NCI-H774 (cell line): ENCODE measurements at places on chromosomes 6 and 20.
A peak's percentile ranks its signal among the peaks of the same experiment; 100 is the strongest.

DNA sequence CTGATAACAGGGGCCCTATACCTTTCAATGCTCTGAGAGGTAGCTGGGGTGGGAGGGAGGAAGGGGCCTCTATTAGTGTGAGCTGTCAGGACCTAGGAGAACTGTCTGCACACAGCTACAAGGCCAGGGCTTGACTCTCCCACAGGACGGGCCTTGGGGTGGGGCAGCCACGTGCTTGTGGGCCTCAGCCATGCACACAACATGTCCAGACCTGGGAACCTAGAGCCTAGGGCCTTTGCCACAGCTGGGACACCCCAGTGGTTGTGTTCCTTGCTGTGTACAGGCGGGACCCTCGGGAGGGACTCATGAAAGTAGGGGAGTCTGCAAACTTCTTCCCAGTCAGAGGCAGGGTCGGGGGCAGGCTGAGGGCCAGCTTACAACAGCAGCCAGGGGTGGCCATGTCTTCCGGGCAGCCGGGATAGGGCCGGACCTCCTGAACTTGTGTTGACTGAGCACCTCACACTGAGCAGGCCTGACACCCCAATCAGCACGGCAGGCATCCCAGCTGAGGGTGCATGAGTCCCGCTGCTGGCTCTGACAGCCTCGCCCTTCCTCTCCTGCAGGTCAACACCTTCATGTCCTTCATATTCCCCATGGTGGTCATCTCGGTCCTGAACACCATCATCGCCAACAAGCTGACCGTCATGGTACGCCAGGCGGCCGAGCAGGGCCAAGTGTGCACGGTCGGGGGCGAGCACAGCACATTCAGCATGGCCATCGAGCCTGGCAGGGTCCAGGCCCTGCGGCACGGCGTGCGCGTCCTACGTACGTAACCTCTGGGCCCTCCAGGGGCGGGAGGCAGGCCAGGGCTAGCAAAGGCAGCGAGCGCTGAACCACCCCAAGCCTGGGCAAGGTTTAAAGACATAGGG, 41.9 kb upstream of the MRGBP start:
- no peak for DNase-seq

DNA sequence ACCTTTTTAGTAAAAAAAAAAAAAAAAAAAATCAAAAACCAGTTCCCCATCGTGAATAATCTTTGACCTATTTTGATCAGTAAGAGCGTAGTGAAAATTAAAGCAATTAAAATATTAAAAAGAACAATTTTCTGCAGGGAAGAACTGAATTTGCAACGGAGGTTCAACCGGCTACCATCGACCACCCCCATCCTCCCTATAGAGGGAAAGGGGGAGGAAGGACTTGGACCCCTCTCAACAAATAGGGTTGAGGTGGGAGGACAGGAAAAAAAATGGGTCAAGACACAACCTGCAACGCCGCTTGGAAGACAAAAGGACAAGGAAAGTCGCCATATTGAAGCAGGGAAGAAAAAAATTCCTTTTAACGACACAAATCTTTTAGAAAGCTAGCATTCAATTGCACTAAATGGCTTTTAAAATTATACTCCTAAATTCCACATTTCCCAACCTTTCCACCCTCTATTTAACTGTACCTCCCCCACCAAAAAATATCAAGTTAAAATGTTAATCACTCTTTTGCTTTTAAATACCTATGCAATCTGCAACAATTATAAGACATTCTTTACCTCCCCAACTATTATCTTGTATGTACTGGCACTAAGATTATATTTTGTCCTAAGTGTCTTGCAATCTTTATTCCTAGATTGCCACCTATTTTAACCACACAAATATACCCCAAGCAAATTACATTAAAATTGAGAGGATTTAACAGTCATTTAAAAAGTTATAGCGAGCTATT, 1.7 kb downstream of the PPP1R10 start:
- peak; percentile 41 for DNase-seq

- DNase-seq: peak; percentile 49
Observed at GRCh38 chr20:58870293-58871014, 17.9 kb downstream of the GNAS start.

DNA sequence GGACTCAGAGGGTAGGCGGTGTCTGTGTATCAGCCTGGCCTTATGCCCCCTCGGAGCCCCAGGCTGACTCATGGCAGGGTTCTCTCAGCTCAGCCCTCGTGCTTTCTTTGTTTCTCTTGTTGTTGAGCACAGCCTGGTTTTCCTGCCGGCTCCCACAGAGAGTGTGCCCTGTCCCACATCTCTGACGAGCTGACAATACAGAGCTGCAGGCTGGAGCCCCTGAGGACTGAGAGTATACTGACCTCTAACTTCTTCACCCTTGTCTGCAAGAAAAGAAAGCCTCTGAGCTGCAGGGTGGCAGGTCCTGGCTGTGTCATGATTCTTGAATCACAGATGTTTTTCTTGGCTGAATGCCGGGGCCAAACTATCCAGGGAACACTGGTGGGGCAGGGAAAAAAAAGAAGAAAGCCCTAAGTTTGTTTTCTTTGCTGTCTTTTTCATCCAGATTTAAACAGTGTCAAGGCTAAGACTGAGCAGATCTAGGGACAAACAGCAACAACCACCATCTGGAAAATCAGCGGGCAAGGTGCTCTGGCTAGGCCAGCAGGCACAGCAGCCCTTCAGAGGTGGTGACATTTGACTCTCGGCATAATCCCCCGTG, 63.3 kb upstream of the ZNF133 start:
- DNase-seq: no peak

- DNase-seq: no peak
Observed at GRCh38 chr6:132041706-132042105, 90.5 kb upstream of the CCN2 start.

DNA sequence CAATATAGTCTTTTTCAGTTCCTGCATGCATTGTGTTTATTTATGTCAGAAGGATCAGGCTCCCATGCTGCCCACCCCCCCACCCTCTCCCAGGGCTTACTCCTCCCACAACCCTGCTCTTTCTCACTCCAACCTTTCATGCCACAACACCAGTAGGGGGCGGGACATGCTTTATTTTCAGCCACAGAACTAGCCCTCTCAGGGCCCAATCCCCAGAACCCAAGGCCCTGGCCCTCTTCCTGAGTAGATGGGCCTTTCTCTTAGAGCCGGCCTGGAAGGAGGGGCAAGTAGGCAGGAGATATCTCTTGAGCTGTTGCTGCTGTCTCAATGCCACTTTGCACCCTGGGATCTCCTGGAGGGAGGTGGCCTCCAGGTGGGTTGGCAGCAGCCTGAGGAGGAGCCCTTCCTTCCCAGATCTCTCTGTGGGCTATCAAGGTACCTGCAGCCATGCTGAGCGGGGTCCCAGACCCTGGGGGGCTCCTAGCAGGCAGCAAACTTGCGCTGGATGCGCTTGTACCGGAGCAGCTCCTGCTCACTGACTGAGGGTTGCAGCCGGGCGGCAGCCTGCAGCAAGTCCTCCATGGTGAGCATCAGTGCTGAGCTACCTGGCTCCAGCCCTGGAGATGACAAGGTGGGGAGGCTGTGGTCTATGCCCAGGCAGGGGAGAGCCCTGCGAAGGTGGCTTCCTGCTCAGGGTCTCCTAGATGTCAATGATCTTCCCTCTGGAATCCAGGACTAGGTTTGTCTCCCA, 3.5 kb downstream of the GNMT start:
- no peak for DNase-seq

DNA sequence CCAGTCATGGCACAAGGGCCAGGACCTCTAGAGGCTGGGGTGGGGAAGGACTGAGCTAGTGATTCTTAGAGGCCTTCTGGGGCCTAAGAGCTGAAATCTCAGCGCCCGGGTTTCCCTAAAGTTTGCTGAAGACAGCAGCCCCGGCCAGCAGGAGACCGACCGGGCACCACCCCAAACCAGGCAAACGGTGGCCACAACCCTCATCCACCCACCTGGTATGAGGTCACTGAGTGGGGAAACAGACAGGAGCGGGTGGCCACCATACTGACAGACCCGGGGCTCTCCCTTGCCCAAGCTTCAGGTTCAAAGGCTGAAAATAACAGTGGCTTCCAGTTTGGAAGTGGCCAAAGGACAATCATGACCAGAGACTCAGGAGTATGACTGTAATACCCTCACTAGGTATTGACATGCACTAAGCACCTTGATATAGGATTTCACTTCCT, 35.0 kb upstream of the ID1 start:
- DNase-seq: no peak

GRCh38 chr20:50726955-50727791, 4.2 kb upstream of the PARD6B start:
- DNase-seq: no peak

- DNase-seq: no peak
Observed at GRCh38 chr6:154602708-154603107, 92.2 kb upstream of the CNKSR3 start.

GRCh38 chr20:16803965-16804792, 56.0 kb downstream of the OTOR start:
- peak; percentile 63 for DNase-seq

GRCh38 chr6:84086545-84087429, 53.2 kb downstream of the MRAP2 start:
- no peak for DNase-seq

DNA sequence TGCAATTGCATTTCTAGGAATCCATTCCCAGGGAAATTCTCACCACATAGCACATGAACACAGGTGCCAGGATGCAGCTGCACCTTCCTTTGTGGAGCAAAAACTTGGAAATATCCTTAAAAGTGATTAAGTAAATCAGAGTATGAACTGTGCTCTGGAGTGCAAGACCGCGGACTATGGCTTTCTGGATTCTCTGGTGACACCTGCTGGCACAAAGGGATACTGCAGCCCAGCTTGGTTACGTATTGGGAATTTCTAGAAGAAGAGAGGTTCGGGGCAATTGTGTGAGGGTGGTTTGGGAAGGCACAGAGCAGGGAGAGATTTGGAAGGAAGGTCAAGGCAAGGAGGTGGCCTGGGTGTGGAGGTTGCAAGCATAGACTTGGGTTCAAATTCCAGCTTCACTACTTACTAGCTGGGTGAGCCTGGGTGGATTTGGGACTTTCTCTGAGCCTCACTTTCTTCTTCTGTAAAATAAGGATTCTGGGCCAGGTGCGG, 15.9 kb upstream of the PEDS1 start:
- peak; percentile 39 for DNase-seq

GRCh38 chr20:6562111-6562510, 205.4 kb upstream of the BMP2 start:
- no peak for DNase-seq
